H4 (cell line): ENCODE measurements at places on chromosomes 3 and 15.
A peak's percentile ranks its signal among the peaks of the same experiment; 100 is the strongest.

DNA sequence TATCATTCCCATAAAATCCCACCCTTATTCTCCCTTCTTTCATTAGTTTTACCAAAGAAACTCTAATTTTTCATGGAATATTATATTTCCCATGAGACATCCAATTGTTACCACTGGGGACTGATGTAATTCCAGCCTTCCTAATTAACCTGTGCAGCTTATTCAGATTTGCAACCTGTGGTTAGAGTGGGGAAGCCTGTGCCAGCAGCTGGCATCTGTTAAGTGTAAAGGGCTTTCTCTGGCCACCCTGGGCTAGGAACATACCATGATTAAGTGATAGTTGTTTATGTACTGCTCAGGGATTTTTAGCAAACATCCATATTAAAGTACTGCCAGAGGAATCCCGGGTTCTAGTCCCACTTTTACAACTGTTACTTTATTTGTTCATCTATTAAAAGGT, 78.2 kb downstream of the TPRG1 start:
- DNase-seq: peak; percentile 62

DNA sequence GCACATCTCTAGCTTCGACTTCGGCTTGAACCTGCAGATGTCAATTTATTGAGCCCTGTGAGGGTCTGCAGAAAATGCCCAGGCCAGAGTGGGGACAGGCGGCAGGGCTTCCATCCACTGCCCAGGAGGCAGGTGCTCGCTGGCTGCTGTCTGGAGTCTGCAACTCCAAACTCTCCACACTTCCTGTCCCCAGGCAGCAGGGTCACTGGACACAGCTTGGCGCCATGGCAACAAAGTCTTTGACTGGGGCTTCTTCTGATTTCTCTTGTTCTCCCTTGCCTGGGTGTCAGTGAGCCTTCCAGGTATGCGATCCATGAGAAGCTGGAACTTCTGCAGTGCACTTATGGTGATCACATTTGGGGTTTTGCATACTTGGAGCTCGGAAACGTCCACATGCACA, 33.5 kb downstream of the SV2B start:
- no peak for DNase-seq

GRCh38 chr15:68349151-68349550, 71.6 kb downstream of the FEM1B start:
- no peak for DNase-seq

DNA sequence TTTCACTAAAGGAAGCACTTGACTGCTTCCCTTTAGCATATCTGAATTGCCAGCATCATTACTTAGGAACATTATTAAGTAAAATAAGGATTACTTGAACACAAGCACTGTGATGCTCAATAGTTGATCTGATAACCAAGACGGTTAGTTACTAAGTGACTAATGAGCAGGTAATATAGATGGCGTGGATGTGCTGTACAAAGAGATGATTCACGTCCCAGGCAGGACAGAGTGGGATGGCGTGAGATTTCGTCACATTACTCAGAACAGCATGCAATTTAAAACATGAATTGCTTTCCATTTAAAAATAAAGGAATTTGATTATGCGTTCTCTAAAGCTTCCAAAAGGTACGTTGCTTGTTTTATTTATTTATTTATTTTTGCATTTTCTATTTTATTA, 240.0 kb upstream of the ARHGEF26 start:
- no peak for DNase-seq
